ENCODE measurements at places on chromosomes 12 and 14.

GRCh38 chr14:64620910-64621309, 71.1 kb downstream of the PPP1R36 start:
- DNase-seq, result no peak

DNA sequence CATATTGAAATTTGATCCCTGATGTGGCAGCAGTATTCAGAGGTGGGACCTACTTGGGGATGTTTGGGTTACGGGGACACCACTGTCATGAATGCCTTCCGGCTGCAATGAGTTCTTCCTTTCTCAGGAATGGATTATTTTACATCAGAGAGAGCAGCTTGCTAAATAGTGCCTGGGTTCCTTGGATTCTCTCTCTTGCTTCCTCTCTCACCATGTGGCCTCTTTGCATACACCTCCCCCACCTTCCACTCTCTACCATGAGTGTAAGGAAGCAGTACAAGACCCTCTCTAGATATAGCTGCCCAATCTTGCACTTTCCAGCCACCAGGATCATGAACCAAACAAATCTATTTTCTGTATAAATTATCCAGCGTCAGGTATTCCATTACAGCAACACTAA, 15.4 kb upstream of the SCAF11 start:
- DNase-seq, result no peak

DNA sequence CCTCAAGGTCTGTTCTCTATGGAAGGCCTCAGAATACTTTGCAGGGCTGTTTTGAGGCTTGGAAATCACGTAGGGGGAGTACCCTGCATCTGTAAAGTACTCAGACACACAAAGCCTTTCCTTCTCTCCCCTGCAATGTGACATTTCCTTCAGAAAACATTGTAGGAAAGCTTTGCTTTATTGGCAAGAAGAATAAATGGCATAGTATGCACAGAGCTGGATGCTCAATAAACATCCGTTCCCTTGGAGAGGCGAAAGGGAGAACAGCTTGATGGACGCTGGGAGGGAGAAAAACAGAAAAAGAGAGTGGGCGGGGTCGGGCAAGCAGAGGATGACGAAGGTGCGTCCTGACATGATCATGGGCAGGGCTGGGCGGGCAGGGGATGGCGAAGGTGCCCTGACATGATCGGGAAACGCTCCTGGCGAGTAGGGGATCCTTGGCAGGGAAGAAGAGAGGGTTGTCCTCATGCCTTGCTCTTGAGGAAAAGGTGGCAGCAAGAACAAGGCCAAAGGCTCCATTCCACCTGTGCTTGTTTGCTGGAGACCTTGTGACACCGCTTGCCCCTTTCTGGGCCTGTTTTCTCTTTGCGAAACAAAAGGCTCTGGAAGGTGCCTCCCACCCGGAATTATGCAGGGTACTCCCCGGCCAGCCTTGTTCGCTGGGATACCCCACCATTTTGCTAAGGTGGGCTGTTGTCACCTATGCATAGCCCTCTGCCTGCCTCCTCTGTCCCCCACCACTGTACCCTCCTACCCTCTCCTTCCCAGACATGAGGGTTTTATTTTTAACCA, 21.1 kb downstream of the IRF2BPL start:
- DNase-seq, result no peak

GRCh38 chr12:43621262-43621661, 69.3 kb upstream of the ADAMTS20 start:
- no peak for DNase-seq

DNA sequence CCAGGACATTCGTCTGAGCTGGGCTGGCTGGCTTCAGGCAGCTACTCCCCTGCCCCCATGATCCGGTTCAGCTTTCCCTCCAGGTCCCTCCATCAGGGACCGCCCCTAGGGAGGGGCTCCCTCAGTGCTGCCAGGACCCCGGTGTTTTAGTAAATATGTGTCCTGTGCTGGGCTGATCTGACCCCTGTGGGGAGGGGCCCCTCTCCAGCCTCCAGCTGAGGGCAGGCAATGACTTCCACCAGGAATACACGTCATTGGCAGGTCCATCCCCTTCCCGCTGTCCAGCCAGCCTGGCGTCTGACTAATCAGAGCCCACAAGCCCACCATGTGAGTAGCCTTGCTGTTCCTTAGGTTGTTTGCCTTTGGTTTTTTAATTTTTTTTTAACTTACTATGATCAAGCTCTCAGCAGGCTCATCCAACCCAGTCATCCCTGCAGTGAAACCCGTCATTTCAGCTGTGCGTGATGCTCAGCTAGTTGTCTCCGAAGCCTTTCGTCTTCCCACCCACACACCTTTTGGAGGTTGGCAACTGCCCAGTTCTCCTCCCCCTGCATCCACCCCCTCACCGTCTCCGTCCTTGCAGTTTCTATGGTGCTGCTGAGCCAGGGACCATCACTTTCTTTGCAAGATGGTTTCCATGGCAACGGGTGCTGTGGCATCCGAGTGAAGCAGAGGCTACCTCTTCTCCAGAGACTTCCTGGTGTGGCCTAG, 16.0 kb upstream of the SERPINA4 start:
- no peak for DNase-seq

DNA sequence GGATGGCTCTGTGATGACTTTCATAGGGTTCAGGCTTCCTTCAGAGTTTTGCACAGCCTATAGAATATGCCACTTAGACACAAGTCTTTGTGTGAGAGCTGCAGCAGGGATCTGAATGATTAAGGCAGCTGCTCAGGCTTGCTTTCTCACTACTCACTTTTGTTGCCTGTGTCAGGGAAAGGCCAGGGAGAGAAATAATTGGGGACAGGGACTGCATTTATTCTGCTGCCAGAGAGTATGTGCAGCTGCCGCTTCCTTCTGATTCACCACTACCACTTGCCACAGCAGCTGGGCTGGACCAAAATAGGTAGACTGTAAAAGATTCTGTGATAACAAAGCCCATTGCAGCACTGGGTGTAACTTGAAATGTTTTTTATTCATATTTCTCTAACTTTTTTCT, 49.7 kb downstream of the TRMT5 start:
- DNase-seq, result no peak
